CD4-positive, alpha-beta memory T cell (primary cell): ENCODE measurements at places on chromosomes 2 and 18. TPM values are rescaled to one million over a fixed set of nuclear protein-coding genes. Genes with fewer than 3 reads are reported as not detected.

The GALNT13 gene
- total RNA-seq, result 0.79 TPM

The TRIM54 gene
- 0.17 TPM for total RNA-seq

The REG3G gene
- total RNA-seq, result not detected

The ARL4C gene
- 239 TPM for total RNA-seq

The CROCC2 gene
- total RNA-seq, result not detected

The CD8B2 gene
- not detected for total RNA-seq

The GREB1L gene
- total RNA-seq, result not detected

The ADAM23 gene
- 28.1 TPM for total RNA-seq

The FAM110C gene
- total RNA-seq, result 2.1 TPM

The CYP27C1 gene
- not detected for total RNA-seq

The HOXD12 gene
- total RNA-seq, result not detected

The INO80C gene
- 27.3 TPM for total RNA-seq

DNA sequence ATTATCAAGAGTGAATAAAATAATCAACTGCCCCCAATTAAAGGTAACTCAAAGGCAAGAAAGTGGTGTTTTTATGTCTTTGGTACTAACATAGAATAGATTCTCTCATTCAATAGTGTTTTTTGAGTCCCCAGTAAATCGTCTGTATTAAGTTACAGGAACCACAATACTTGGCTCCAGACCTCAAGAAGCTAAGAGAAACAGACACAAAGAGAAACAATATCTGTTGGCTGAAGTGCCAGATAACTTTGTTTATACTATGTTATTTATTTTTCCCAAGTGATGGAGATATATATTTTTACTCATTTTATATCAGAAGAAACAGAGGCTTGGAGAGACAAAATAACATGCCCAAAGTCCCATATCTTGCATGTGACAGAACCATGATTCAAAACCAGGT lies 201.7 kb upstream of the HNRNPA3 start:
- DNase-seq, result no peak

- no peak for DNase-seq
Measured at GRCh38 chr2:205998583-205998982, 87.4 kb downstream of the INO80D start.

DNA sequence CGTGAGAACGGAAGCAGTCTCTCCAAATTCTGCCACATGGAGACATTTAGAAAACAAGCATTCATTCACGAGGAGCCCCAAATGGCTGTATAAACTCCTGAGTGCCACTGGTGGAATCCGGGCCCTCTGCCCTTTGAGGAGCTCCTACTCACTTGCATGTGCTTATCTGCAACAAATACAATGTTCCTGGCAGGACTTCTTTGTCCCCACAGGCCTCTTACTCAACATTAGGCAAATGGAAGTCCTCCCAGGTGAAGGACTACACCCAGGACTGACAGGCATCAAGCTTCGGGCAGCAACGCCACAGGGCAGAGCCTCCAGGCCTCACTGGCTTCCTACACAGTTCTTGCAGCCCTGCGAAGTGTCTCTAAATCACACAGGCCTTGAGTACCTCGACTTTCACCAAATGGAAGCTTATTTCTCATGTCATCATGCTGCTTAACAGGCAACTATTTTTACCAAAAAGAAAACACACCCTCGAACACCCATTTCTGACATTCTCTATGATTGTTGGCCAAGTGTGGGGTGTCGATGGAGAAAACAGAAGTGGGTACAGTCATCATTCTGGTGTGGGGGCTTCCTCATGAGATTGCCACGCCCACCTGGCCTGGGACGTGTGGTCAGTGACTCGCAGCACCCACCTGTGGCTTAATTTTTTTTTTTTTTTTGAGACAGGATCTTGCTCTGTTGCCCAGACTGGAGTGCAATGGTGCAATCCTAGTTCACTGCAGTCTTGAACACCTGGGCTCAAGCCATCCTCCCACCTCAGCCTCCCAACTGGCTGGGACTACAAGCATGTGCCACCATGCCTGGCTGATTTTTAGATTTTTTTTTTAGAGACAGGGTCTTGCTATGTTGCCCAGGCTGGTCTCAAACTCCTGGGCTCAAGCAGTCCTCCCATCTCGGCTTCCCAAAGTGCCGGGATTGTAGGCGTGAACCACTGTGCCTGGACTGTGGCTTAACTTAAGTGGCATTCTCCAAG lies 186.8 kb upstream of the GLI2 start:
- no peak for DNase-seq

GRCh38 chr2:74497777-74498499 lies 1.5 kb downstream of the LBX2 start:
- no peak for DNase-seq

DNA sequence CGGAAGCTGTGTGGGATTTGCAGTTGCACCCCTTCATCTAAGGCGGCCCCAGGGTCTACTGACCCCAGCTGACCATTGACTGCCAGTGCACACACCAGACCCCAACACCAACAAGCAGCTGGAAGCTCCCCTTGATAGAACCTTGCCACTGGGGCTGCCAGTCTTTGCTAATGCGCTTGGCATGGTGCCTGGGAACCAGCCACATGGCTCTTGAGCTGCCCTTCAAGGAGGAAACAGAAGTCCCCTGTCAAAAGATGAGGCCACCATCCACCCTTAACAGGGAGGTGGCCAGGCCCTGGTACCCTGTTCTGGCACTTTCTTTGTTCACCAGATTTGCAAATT lies 8.6 kb downstream of the ALPI start:
- no peak for DNase-seq

GRCh38 chr18:74147779-74148542 lies at the start of the genes FBXO15 and TIMM21:
FBXO15 (minus strand) TSS chr18:74147834; CDS start chr18:74147785, 49 bp downstream.
TIMM21 (plus strand) TSS chr18:74148523; CDS start chr18:74148809, 286 bp downstream.
- DNase-seq, result peak; percentile 96

DNA sequence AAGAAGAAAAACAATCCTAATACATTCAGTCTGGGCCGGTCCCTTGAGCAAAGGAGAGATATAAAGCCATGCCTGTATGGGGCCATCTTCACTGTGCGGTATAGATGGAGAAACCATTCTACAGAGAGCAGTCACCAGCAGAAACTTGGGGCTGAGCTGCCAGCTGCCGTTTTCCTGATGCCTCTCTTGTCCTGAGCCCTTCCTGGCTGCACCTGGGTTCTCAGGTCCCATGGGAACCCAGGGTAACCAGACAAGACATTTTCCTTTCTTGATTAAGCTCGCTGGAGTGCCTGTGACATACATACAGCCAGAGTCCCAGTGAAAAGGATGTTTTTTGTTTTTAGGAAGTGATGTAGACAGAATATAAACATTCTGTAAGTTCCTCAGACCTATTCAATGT lies 5.3 kb upstream of the METTL21A start:
- no peak for DNase-seq

DNA sequence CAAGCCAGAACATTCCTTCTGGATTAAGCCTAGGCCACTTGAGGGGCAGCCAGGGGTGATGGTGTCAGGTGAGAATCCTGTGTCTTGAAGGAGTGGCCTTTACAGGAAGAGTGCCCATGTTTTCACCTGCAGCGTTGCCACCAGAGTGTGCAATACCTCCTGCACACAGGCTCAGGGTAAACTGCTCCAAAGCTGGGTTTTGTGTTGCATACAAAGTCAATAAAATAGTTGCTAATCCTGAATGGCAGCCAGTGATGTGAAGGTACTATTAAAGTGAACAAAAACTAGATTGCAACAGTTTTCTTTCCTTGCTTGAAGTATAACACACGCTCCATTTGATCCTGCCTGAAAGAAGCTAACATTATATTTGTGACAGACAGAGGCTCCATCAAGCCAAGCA lies 64.4 kb upstream of the NRP2 start:
- DNase-seq, result no peak

GRCh38 chr2:16417726-16418125 lies 247.9 kb downstream of the CYRIA start:
- no peak for DNase-seq

GRCh38 chr18:66966171-66966570 lies 362.3 kb upstream of the CDH19 start:
- no peak for DNase-seq

DNA sequence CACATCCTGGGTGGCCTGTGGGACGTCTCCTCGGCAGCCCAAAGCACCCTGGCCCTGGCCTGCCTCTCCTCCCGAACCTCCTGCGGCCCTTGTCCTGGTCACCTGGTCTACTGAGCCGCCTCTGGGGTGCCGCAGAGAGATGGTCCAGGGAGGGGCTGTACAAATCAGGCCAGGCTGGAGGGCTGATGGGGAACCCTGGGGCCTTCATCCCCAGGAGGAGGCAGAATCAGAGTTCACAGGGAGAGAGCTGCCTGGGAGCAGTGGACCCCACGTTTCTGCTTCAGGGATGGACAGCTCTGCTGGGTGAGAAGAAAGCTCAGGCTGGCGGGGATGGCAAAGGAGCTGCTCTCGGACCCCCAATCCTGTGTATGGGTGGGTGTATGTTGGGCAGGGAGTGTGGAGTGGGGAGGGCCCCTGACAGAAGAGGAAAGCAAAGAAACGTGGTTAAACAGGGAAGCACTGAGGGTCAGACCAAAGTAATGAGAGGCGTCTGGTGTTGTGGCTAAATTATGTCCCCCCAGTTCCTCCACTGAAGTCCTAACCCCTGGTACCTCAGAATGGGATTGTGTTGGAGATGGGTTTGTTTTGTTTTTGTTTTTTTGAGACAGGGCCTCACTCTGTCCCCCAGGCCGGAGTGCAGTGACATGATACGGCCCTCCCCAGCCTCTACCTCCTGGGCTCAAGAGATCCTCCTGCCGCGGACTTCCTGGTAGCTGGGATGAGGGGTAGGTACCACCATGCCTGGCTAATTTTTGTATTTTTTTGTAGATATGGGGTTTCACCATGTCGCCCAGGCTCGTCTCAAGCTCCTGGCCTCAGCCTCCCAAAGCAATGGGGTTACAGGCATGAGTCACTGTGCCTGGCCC lies 73.4 kb upstream of the SMAD7 start:
- DNase-seq, result no peak

GRCh38 chr2:118133916-118134315 lies 45.6 kb downstream of the INSIG2 start:
- DNase-seq, result no peak

- no peak for DNase-seq
Measured at GRCh38 chr2:58644451-58644850, 403.3 kb upstream of the FANCL start.

DNA sequence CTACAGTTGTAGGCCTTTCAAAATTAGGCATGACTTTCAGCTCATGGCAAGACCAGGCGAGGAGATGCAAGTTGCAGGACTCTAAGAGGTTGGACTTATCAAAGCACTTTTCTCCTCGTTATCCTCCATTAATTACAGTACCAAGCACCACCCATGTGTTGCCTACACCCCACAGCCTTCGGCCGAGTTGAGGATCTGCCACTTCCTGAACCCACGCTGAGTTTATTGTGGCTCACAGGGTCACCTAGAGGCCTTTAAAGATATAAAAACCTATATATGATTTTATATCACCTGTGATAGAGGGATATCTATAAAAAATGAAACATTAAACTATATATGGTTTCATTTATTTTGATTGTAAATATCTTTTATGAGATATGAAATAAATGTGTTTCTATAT lies 2.6 kb downstream of the UGT1A10 start:
- DNase-seq, result no peak

DNA sequence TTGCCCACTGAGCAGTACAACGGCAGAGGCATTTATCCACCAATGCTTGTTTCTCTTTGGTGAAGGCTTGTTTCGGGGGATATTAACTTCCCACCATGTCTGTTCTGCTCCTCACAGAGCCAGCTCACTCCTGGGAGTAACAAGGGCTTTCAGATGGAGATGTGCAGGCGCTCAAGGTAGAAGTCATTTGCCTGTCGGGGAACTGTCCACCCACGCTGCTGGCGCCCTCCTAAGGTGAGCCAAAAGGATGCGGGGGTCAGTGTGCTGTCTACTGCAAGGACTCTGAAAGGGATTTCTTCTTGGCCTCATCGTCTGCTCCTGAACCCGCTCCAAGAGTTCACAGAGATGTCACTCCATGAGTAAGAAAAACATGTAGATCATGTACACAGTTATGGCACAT lies 57.0 kb upstream of the CYRIA start:
- no peak for DNase-seq

- DNase-seq, result no peak
Measured at GRCh38 chr18:67092141-67092540, 424.4 kb downstream of the DSEL start.

GRCh38 chr2:164609790-164610189 lies 11.5 kb downstream of the GRB14 start:
- DNase-seq, result no peak

- DNase-seq, result no peak
Measured at GRCh38 chr2:181959508-181959907, 26.1 kb upstream of the PPP1R1C start.

DNA sequence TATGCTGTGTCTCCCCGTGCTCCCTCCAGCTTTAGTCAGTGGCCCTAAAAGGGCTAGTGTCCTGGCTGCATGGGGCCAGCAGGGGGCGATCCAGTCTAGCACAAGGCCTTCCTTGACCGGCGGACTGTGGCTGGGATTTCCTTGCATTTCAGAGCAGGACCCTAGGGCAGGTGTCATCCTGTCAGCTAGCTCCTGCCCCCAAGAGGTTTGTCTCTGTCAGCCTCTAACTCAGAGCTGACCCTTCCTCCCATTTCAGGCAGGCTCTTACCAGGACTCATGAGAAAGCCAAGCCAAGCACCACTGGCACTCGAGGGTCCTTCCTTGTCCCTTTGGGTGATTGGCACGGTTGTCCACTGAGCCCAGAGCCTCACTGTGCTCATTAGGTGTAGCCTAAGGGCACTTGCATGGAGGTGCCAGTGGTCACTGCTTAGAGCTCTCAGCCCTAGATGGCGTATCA lies 140.3 kb downstream of the RPIA start:
- no peak for DNase-seq

DNA sequence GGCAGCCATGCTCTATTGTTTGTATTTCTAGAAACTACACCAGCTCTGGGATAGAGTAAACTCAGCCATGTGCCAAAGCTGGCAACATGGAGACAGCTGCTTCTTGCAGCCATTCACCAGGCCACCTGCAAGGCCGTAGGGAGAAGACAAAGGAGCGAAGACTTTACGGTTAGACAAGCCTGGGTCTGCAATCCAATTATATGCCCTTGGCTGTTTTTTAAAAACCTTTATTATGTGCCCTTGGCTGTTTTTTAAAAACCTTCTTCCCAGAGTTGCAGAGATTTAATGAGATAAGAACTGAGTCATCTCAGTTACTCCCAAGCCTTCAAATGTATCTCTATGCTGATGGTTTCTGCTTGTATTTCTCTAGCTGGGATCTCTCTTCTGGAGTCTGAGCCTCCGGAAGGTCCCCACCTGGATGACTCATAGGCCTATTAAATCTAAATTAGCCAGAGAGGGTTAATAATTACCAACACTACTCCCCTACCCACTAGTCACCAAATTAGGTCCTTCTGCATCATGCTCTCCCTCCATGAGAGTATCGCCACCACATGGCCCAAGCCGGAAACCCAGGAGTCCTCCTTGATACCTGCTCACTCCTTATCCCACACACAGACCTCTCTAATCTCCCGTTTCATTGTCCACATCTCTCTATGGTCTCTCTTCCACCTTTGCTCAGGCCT lies 17.5 kb upstream of the DPP4 start:
- peak; percentile 11 for DNase-seq

- no peak for DNase-seq
Measured at GRCh38 chr2:170740660-170741059, 25.5 kb downstream of the SP5 start.

- peak; percentile 20 for DNase-seq
Measured at GRCh38 chr2:37623971-37624900, 47.2 kb downstream of the CDC42EP3 start.
